Brain microvascular endothelial cell (primary cell): ENCODE measurements at places on chromosomes 1 and 21.

- DNase-seq = peak; percentile 40
Observed at GRCh38 chr1:174969977-174970376, 29.8 kb upstream of the CACYBP start.

DNA sequence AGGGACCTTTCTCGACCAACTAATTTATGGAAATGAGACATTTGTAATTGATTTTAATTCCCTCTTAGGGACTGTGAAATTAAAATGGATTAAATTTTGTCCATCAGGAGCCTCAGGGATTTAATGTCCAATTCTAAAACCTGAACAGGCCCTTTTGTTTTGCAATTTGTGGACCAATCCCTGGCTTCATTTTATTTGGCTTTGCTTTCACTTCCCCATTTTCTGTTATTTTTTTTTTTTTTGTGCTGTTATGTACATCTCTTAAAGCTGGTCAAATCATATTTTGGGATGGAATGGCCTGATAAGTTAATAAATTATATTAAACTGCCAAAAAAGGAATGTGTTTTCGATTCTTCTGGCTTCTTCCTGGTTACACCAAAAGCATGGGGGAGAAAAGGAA lies 28.9 kb downstream of the ZSCAN20 start:
- DNase-seq = no peak

DNA sequence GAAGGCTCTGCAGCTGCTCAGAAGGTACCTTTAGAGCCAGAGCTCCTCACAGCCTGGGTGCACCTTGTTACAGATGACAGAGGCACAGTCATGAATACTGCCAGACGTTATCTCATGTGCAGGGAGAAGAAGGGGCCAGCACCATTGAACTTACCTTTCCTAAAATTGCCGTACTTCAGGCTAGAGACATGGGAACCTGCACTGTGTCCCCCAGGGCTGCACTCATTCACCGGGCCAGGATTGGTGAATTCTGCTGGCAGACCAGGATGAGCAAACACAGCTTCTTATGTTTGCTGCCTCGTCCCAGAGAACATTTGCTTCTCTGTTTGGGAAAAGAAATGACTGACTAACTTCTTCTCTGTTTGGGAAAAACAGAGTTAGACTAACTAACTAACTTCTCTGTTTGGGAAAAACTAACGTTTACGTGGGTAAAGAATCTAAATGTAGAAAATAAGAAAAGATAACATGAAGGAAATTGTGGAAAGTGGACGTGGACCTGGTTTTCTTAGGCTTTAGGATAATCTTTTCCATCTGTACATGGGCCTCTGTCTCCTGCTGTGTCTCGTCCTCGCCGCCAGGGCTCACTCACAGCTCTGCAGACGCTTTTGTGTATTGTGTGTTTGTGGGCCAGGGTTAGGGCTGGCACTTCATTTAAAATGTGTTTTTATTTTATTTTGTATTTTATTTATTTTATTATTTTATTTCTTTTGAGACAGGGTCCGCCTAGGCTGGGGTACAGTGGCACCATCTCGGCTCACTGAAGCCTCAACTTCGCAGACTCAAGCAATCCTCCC lies 9.9 kb downstream of the OBSCN start:
- no peak for DNase-seq

DNA sequence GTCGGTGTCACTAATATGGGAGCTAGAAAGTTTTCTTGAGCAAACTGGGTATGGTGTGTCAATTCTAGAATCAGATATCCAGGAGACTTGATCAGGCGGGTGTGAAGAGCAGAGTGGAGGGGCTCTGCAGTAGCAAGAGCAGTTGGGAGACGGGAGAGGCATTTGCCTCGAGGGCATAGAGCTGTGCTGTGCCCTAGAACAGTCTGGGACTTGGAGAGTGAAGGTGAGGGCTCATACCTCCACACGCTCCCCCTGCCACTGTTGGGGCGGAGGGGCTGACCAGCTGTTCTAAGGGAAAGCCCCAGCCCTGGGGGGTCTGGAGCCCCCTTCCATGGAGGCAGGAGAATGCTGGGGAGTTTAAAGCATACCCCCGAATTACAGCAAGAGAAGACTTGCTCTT lies 33.8 kb downstream of the SIM2 start:
- no peak for DNase-seq

- no peak for DNase-seq
Observed at GRCh38 chr1:43930168-43930948, 3.2 kb upstream of the ARTN start.

- DNase-seq = no peak
Observed at GRCh38 chr1:218925777-218926176, 247.9 kb upstream of the LYPLAL1 start.

DNA sequence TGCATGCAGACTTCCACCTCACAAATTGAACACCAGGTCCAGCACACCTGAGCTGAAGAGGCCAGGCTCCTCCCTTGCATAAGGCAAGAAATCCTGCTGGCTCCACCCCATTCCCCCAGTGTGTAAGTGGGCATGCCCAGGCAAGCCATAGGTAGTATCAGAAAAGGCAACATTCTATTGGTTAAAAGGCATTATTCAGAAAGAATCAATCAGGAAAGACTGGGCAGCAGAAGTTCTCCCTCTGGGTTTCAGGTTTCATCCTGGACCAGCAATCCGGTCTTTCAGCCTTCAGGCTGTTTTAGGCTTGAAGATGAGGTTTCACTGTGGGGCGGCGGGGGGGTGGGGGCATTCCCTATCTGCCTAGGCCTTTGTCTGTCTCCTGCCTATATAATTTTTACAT lies 42.0 kb upstream of the LHX8 start:
- DNase-seq = no peak

DNA sequence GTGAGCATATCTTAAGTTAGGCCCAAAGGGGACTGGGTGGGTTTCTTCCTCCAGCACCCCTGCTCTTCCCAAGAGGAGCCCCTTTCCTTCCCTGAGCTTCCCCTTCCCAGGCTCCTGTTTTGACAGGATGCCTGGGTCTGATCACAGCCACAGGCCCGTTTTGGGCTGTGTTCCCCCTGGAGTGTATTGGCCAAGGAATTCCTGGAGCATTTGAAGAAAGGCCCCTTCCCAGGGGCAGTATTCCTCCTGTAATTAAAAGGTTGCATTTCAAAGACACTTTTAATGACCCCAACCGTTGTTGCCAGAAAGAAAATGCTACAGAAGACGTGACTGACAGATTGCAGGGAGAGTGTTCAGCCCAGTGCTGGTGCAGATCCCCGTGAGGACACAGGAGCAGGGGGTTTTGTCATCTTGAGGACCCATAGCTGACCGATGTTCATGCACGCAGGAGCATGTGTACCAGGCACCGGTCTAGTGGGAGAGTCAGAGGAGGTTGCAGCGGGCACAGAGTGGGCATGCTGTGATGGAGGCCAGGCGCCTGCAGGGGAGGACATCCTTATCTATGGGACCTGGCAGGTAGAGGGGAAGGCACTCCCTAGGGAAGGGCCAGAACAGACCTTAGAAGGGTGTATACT lies 19.3 kb upstream of the LBR start:
- no peak for DNase-seq

- DNase-seq = no peak
Observed at GRCh38 chr21:40618191-40618973, 228.6 kb downstream of the DSCAM start.

DNA sequence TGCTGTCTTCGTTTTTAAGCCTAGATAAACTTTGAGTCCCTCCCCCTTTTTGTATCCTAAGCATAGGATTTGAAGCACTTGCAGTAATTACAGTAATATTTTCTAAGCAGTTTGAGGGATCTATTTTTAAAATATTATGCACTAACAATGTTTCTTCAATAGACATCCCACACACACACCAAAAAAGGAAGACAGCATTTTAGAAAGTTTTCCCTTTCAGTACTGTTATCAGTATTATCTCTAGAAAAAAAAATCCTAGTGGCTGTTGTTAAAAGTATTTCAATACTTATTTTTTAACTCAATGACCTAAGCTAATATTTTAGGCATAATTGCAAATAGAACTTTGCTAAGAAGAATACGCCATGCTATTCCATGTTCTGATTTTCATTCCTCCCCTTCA lies 15.1 kb downstream of the MCOLN3 start:
- DNase-seq = no peak

GRCh38 chr1:90922996-90923395 lies 98.8 kb downstream of the ZNF644 start:
- no peak for DNase-seq

- no peak for DNase-seq
Observed at GRCh38 chr1:87842156-87842555, 513.5 kb downstream of the LMO4 start.

- DNase-seq = no peak
Observed at GRCh38 chr1:167763525-167764220, 41.9 kb downstream of the MPZL1 start.

DNA sequence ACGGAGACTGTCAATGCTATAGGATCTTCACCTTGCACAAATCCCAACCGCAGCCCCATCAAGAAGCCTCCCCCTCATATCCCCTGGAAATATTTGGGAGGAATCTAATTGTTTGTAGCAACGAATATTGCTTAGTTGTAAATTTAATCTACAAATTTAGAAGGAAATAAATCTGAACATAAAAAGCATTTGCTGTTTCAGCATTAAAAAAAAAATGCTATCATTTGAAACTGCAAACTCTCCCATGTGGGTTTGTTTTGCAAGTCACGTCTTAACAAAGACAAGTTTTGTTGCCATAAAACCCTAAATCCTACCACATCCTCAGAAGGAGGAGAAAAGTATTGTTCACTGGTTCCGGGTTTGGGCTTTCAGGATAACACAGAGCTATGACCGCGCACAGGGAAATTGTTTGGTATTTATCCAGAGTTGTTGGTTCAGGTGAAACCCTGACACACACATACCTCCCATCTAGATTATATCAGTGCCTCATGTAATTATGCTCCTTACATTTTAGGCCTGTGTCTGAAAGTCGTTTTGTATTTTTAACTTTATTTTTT lies 279.6 kb downstream of the TM2D1 start:
- no peak for DNase-seq

- DNase-seq = no peak
Observed at GRCh38 chr1:188406636-188407035, 1577.9 kb downstream of the PLA2G4A start.

- DNase-seq = peak; percentile 49
Observed at GRCh38 chr1:184755226-184756065, 788 bp upstream of the EDEM3 start.

DNA sequence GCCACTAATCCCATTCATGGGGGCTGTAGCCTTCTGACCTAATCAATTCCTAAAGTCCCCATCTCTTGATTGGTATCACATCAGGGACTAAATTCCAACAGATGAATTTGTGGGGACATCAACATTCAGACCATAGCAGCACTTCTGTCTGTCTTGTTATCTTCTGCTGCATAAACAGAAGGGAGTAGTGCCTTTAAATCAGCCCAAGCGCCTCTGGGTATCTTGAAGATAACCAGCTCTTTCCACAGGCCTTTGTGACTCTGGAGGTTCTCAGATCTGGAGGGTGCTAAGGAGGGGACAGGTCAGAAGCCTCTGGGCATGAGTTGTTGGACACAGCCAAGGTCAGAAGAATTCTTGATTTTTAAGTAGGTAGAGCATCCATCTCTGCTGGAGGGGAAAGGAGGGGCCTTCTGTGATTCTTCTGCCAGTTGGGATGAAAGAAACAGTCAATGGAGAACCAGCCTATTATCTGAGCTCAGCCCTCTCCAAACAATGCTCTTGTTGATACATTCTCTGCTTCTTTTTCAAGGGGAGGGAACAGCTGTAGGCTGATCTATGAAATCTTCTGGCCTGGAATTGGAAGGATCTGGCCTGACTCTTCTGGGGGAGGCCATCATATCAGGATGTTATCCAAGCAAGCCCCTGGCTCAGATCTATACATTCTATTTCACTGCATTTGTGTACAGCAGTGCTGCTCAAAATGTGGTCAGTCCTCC lies 31.3 kb upstream of the LRIG2 start:
- DNase-seq = no peak

- no peak for DNase-seq
Observed at GRCh38 chr1:55990007-55990406, 589.4 kb downstream of the PLPP3 start.

DNA sequence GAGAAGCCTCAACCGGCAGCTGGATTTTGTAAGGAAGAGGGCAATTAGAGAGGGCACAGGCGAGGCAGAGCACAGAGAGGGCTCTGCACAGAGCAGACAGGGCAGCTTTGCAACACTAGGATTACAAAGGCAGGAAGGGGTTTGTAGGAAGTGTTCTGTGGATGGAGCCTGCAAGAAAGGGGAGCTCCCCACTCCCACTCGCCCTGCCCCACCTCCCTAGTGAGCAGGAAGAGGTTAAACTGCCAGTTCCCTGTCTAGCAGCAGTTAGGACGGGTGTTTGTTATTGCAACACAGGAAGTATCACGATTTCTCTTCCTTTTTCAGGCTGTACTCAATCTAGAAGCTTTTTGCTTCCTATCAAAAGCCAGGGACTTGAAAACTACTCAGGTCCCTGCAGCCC lies 63.3 kb upstream of the LRRC8D start:
- no peak for DNase-seq

DNA sequence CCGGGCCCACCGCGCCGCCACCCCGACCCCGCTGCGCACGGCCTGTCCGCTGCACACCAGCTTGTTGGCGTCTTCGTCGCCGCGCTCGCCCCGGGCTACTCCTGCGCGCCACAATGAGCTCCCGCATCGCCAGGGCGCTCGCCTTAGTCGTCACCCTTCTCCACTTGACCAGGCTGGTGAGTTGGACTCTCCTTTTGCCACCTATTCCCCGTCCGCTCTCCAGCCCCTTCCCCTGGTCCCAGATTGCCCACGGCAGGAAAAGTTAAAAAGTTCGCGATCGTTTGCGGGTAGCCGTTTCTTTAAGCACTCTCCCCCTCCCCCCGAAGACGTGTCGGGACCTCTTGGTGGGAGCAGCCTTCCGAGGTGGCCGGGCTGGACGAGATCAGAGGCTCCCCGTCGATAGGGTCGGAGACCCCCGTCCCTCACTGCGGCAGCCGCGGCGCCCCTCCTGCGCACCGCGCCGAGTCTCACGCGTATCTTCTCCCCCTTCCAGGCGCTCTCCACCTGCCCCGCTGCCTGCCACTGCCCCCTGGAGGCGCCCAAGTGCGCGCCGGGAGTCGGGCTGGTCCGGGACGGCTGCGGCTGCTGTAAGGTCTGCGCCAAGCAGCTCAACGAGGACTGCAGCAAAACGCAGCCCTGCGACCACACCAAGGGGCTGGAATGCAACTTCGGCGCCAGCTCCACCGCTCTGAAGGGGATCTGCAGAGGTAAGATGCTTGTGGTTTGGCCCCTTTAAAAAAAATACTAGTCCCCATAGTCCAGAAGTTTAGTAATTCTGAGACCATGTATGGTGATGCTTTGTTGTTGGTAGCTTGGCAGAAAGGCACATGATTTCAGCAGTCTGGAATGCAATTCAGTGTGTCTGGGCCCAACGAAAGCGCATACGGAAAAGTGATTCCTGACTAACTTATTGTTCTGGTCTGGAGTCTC lies 576 bp downstream of the CCN1 start:
- no peak for DNase-seq

- DNase-seq = no peak
Observed at GRCh38 chr1:169025412-169025811, 81.1 kb upstream of the ATP1B1 start.

- DNase-seq = no peak
Observed at GRCh38 chr1:218967254-218967653, 206.4 kb upstream of the LYPLAL1 start.
